Bronchial epithelial cell (primary cell): ENCODE measurements at places on chromosomes 13 and 19.

- DNase-seq: peak; percentile 49
Measured at GRCh38 chr13:102800145-102801041, 1.5 kb downstream of the BIVM start.

- no peak for DNase-seq
Measured at GRCh38 chr19:54558339-54558738, 15.3 kb upstream of the LILRA2 start.

GRCh38 chr13:95411428-95412040, 110.3 kb upstream of the ABCC4 start:
- DNase-seq: peak; percentile 84

DNA sequence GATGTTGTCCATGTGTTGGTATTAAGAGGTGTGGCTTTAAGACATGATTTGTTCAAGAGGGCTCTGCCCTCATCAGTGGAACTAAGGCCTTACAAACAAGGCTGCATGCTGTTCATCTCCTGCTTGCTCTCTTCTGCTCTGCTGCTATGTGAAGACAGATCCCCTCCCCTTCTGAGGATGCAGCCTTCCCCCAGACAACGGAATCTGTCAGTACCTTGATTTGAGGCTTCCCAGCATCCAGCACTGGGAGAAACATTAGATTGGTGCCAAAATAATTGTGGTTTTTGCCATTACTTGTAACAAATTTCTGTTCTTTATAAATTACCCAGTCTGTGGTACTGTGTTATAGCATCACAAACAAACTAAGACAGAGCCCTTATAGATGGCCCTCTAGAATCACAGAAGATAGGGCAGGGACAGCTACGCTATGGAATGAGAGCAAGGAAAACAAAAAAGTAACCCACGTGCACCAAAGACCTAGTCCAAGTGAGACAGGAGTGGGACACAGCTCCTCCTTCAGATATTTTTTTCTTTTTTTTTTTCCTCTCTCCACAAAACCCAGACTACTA, 151.5 kb upstream of the RXFP2 start:
- DNase-seq: no peak

GRCh38 chr19:13942023-13942684, 3.9 kb upstream of the PODNL1 start:
- DNase-seq: peak; percentile 27

- DNase-seq: peak; percentile 78
Measured at GRCh38 chr19:1856698-1857603, 6.4 kb downstream of the KLF16 start.

GRCh38 chr19:35352448-35353304, 5.0 kb downstream of the FFAR1 start:
- DNase-seq: peak; percentile 55

DNA sequence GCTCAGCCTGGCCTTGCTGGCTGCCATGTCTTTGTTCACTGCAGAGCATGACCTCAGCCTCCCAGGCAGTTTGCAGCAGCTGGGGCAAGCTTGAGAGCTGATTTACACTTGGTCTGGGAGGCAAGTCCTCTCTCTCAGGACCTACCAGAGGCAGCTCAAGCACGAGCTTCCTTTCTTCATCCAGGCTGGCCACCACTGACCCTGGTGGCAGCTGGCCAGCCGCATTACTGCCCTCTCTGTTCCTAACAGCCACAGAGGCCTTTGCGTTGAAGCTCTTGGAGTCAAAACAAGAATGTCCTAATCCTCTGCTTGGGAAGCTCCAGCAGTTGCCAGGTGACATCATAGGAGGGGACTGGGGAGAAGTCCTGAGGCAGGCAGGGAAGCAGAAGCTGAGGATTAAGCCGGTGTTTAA, 85.7 kb downstream of the NUFIP1 start:
- DNase-seq: no peak

GRCh38 chr13:111209613-111210012, 94.5 kb downstream of the ARHGEF7 start:
- DNase-seq: no peak
